EH (cell line): ENCODE measurements at places on chromosomes 2 and 18.

DNA sequence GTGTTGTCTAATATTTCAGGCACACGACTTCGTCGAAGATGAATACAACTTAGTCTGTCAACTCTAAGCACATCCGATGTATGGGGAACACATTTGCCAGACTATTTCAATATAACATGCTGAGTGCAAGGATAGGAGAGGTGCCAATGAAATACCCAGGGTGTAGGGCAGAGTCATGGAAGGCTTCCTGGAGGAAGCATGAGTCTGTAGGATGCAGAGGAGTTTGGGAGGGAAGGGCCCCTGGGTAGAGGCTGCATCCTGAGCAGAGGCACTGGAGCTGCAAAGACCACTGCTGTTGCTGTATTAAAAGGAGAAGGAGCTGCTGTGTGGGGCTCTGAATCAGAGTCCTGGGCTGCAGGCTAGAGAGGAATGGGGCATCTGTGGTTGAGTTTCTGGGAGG is 89.9 kb downstream of the ASAP2 start:
- no peak for DNase-seq

DNA sequence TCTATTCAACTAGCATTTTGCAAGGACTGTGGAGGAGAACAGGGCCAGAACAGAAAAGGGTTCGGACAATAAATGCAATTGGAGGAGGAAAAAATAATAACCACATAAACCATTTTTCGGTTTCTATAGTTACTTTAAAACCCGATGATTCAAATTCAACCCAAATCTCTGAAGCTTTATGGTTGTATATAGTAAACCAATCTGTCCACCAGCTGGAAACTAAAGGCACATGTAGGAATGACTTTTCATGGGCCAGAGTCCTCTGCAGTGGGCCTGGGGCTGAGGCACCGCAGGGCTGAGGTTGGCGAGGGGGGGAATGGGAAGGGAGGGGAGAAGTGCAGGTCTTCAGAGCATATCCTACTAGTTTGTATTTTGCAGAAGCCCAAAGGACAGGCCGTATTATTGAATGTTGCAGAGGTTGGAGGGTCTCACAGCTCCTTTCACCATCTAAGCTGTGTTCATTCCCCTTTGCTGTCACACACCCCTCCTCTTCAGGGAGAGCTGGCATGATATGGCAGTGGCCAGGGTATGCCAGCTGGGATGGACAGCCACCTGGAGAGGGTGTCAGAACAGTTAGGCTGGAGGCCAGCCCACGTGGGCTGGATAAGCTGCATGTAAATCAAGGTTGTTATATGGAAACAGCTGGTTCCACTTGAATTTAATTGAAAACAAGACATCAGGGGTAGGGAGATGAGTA is 267.1 kb downstream of the PRKCE start:
- no peak for DNase-seq

DNA sequence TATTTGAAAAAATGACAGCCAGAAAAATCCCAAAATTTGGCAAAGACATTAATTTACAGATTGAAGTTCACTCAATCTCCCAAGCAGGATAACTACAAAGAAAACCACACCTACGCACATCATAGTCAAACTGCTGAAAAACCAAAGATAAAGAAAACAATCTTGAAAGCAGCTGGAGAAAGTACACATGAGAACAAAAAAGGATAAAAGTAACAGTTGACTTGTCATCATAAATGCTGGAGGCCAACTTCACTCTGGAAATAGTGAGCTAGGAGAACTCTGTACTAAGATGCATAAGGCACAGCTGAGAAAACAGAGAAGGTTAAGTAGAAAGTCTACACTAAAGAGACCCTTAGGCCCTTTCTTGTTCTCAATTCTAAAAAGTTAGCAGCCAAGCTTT is 73.1 kb downstream of the TLK1 start:
- DNase-seq = no peak

GRCh38 chr2:15619938-15620337 is 28.3 kb downstream of the DDX1 start:
- no peak for DNase-seq

GRCh38 chr18:6222271-6222670 is 192.4 kb downstream of the L3MBTL4 start:
- no peak for DNase-seq

- DNase-seq = no peak
Observed at GRCh38 chr2:2187196-2187595, 143.9 kb downstream of the MYT1L start.

- no peak for DNase-seq
Observed at GRCh38 chr2:207103132-207103531, 62.6 kb downstream of the KLF7 start.

DNA sequence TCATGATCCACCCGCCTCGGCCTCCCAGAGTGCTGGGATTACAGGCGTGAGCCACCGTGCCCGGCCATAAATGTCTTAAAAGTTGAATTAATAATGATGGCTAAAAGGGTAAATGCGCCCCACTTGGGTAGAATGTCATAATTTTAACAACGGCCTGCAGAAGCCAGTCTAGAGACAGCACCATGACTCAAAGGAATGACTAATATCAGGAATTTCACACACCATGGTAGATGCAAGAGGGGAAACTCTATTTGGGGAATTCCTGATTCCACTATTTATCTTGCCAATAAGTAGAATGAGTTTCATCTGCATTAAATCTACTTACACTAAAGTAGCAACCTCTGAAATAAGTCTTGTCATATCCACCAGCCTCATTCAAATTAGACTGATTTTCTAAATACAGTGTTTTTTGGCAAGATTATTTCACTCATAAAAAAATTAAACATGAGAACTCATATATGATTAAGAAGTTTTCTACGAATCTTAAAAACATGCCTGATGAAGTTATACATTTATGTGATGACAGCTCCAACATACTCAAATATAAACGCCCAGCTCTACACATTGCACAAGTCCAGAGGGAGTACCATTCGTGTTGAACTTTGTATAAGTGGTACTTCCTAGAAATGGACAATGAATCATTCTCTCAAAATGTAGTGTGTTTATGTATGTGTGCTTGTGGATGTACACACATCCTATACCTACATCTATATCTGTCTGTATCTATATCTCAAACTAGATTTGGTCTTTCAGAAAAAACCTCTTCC is 309.7 kb downstream of the IRS1 start:
- DNase-seq = peak; percentile 91

- DNase-seq = peak; percentile 6
Observed at GRCh38 chr18:6414118-6414722, 491 bp downstream of the L3MBTL4 start.

GRCh38 chr2:217510771-217511291 is 492.0 kb downstream of the TNS1 start:
- peak; percentile 87 for DNase-seq

- no peak for DNase-seq
Observed at GRCh38 chr2:20534913-20535801, 88.3 kb downstream of the RHOB start.

GRCh38 chr2:161991991-161992390 is 82.0 kb downstream of the DPP4 start:
- no peak for DNase-seq

- no peak for DNase-seq
Observed at GRCh38 chr2:158755310-158756087, 39.6 kb upstream of the DAPL1 start.

- no peak for DNase-seq
Observed at GRCh38 chr2:32172870-32173269, 7.2 kb downstream of the SLC30A6 start.

DNA sequence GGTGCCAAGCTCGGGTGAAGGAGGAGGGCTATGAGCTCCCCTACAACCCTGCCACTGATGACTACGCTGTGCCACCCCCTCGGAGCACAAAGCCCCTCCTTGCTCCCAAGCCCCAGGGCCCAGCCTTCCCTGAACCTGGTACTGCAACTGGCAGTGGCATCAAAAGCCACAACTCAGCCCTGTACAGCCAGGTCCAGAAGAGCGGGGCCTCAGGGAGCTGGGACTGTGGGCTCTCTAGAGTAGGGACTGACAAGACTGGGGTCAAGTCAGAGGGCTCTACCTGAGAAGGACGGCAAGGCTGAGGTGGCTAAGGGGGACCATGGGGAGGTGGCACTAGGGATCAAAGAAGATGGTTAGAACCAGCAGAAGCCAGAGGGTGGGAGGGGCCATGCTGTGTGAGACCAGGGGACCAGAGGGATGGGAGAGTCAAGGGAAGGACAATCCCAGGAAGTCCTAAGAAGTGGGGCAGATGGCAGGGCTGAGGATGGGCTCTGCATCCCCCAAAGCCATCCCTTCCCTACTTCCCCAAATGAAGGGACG is 2.4 kb downstream of the DOK1 start:
- DNase-seq = no peak

DNA sequence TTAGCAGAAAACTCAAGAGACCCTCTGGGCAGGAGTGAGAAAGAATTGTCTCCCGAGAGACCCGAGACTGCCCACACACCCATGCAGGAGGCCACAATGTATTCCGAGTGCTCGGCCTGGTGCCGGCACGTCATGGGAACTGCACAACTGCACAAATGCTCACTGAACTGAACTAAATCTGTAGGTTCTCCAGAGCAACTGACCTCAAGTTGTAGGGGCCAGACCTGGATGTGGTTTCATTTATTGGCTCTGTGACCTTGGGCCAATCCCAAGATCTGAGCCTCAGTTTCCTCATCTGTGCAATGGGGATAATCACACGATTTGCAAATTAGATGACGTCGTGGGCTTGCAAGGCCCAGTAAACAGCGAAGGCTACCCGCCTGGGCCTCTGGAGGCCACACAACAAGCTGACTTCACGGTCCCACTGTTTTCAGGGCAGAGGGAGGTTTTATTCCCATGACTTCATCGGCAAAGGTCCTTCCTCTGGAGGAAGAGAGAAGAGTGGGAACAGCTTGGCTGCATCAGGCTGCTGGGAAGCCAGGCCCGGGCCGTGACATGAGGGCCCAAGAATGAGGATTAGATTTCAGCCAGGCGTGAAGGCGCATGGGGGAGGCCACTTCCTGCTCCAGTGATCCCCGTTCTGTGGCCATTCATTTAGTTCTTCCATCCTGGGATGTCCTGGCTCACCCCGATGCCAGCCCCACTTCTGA is 3.6 kb upstream of the ERFE start:
- DNase-seq = peak; percentile 81

DNA sequence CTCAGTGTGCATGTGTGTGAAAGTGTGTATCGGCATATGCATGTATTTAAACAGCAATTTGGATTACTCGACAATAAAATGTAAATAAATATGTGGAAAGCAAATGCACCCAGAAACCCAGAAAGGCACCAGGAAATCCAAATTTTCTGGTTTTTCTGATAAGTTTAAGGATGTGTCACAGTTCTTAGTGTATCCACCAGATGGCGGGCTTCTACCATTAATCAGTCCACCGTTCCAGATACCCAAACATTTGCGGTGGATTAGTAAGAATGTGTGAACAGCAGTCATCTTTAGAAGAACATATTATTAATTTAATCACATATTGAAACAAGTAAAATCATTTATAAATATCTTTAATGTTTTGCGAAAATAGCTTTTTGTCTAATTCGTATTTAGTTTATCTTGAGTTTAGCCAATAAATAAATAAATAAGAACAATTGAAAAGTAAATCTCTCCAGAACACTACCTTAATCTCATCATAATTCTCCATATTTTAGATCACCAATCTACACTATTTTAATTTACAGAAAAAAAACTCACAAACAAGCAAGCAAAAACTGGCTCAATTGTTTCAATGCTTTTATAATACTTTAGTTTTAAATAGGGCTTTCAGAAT is 298.9 kb downstream of the DSEL start:
- DNase-seq = peak; percentile 71

- peak; percentile 7 for DNase-seq
Observed at GRCh38 chr2:45470531-45470930, 140.5 kb downstream of the SRBD1 start.

DNA sequence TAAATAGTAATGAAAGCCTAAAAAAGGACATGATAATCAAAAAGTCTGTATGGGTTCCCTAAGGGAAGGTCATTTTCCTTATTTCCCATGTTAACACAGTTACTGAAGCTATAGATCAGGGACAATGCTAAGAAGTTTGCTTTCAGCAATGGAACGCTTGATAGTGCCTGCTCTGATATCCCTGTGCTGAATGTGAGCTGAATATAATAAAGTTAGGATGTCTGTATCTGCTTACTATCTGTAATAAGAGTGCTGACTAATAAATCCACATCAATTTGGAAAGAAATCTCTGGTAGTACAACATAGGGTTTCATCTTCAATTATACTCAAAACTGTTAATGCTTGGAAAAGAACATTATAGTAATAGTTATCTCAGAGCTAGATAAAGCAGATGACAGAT is 25.8 kb downstream of the TTC21B start:
- DNase-seq = no peak

- peak; percentile 21 for DNase-seq
Observed at GRCh38 chr18:51009072-51009471, 20.9 kb upstream of the SMAD4 start.

DNA sequence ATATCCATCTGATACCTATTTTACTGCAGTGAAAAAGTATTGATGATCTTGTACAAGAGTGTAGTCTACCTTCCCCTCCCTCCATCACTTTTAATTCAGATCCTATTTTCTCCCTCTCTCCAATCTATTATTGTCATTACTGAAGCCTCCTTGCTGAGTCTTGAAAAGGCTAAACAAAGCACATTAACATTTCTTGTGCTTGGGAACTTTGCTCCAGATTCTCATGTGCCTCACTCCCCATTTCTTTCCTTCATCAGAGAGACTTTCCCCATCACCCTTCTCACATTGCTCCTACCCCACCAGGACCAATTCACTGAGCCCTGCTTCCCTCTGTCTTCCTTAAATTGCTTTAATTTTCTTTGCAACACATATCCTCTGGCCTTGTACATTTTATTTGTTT is 736.2 kb upstream of the GCFC2 start:
- no peak for DNase-seq

GRCh38 chr2:42980764-42981416 is 188.5 kb upstream of the HAAO start:
- DNase-seq = no peak

GRCh38 chr2:32732120-32732519 is 104.3 kb downstream of the TTC27 start:
- no peak for DNase-seq

- no peak for DNase-seq
Observed at GRCh38 chr18:26432651-26433424, 115.5 kb downstream of the KCTD1 start.

DNA sequence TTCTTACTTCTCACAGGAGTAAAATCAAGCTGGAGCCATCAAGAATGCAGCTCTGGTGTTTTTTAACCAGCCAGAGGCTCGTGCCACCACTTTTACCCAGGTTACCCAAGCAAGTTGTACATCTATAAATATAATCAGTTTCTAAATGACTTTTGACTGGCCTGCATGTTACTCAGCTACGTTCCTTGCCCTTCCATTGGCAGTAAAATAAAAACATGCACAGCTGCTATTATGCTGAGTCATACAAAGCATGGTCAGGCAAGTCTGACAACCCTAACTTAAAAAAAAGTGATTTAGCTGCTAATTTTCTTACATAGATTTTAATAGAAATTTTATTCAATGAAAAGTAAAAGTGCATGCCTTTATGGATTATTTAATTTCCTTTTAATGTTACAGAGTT is 111.7 kb upstream of the CSRNP3 start:
- peak; percentile 70 for DNase-seq
